ENCODE measurements at places on chromosomes 12 and 14.

DNA sequence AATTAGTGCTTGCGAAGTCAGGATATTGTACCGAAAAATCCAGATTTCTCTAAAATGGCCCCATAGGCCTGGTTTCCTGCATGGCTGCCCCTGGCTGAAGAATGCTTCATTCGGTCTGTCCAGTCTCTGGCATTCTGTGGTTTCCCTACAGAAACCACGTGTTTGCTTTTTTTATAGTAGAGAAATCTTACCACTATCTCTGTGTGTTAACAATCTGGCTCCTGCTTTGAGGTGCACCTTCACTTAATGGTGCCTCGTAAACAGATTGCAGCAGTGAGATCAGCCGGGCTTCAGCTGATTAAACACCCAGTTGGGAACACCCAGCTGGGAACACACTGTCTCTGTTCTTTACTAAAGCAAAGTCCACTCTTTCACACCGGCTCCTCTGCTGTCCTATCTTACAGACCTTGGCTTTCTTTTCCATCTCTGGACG is 6.7 kb upstream of the DNAAF2 start:
- DNase-seq, result no peak

GRCh38 chr12:114611145-114612018 is 72.6 kb downstream of the TBX3 start:
- no peak for DNase-seq

GRCh38 chr12:49944718-49945117 is 5.8 kb upstream of the AQP2 start:
- no peak for DNase-seq

DNA sequence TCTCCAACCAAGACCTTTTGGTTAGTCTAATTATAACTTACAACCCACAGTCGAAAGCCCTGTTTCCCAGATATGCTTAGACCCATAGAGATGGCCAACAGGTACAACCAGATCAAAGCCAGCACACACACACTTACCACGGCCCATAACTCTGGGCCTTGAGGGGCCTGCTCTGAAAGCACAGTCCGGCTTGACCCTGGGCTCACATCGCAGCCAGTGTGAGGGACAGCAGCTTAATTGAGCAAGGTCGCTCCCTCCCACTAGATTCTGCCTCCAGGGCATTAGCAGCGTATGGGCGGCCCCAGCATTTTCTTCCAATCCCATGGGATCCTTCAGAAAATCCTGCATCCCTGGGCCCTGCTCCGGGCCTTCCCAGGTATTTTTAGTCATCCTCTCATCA is 157.4 kb upstream of the FKBP4 start:
- DNase-seq, result no peak

DNA sequence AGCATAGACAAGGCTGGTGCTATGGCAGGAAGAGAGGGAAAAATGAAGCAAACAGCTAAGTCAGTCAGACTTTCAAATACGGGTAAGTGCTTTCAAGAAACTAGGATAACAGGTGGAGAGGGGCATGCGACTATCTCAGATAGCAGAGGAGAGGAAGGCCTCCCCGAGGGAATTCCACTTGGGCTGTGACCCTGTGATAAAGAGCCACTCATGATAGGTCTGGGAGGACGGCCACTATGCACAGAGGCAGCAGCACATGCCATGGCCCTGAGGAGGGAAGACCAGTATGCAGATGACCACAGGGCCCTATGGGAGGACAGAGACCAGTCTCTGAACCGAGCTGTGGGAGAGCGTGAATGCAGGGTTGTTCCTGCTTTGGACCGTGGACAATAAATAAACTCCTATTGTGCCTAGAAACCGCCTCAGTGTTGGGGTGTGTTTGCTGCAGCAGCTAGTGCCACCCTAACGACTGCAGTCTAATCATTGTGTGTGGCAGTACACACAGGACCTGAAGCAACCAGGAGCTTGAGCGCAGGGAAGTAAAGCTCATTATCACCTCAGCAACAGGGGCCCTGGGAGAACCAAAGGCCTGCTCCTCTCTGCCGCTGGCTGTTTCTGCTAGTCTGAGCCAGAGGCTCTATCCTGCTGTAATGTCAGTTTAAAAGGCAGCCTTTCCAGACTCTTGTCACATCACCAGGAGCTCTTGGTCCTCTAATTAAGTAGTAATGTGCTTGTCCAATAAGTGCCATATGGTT is 119.1 kb downstream of the CACNA1C start:
- DNase-seq, result no peak

DNA sequence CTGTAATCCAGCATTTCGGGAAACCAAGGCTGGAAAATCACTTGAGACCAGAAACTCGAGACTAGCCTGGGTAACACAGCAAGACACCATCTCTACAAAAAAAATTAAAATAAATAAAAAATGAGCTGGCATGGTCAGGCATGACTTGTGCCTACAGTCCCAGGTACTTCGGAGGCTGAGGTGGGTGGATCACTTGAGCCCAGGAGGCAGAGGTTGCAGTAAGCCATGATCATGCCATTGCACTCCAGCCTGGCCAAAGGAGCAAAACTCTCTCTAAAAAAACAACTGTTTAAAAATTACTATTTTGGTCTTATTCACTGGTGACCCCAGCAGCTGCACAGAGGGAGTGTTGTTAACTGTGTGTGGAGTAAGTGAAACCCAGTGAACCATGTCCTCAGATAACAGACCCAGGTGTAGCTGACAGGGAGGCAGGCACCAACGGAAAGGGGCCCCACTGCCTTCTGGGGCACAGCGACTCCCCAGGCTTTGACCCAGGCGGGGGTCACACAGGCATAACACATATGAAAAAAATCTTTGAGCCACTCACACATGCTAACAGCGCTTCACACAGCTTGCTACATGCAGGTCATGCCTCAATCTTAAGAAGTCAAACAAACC is 12.1 kb downstream of the DDX54 start:
- DNase-seq, result no peak

GRCh38 chr12:49563951-49564685 is 3.8 kb downstream of the MCRS1 start:
- DNase-seq, result no peak

All from cerebellar nuclear complex (tissue), 1 donor.